ENCODE measurements at places on chromosomes 6 and 20.

DNA sequence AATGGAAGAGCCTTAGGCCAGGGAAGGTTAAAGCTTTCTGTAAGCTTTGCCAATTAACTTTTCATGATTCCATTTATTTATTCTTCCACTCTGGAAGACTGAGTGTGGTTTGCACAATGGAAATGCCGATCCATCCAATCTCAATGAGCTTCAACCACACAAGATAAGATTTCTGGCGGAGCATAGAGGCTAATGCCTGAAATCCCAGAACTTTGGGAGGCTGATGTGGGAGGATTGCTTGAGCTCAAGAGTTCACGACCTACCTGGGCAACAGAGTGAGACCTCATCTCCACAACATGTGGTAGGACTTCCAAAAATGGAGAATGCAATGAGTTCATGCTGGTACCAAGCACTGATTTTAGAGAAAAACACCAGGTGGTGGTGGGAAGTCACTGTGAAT lies 6.2 kb downstream of the ENPP1 start:
- no peak for DNase-seq

GRCh38 chr6:7954477-7955200 lies 44.1 kb upstream of the TXNDC5 start:
- no peak for DNase-seq

- DNase-seq: no peak
Measured at GRCh38 chr6:116840091-116840490, 11.2 kb upstream of the GPRC6A start.

DNA sequence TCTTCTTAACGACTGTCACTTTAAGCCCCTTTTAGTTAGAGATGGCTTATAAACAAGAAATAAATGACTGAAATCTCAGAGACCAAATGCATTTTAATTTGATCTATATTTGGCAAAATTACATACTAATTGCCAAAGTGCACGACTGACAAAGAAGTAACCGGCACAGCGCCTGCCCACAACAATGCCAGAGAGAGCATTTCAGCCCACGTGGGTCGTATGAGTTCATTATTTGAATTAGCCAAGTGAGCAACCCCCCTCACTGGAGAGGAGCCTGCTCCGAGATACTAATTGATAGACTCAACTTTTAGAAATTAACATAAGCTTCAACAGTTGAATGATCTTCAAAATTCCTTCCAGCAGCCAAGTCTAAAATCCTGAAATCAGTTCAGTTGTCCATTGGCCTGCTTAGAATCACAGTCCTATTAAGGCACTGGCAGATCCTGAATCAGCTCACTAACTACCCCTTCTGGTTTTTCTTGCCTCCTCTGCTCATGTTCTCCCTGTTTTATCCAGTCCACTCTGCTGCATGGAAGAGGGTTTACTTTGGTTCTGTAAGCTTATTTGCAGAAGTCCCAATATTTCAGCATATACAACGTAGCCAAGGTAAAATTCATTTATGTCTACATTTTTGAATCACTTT lies 519.1 kb upstream of the AGPAT4 start:
- DNase-seq: no peak

DNA sequence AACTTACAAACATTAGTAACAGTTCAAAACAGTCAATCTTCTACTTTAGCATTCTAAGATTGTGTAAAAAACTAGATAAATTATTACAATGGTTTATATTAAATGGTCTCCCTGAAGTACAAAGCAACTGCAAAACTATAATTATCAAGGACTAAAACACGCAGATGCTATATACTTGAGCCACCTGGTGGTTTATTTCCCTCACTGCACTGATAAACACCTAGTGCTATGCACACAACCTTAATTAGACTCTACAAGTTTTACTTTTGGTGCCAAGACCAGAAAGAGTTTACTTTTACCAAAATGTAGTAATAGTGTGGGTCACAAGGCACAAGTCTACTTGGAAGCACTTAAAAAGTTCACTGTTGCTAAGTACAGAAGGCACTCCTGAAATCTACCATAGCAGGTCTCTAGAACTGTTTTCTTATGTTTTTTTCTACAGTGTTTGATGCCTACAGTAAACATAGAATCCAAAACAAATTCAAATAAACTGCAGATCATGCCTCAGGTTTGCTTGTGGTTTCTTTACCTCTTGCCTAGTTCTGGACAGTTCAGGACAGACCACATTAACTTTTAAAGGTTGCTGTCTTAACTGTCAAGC lies 49.2 kb downstream of the GMDS start:
- DNase-seq: no peak

All from activated naive CD8-positive, alpha-beta T cell treated with anti-CD3 and anti-CD28 coated beads for 36 hours (primary cell).